Activated T-cell treated with anti-CD3 and anti-CD28 coated beads for 4 hours (primary cell): ENCODE measurements at places on chromosomes 13 and 19.

GRCh38 chr13:41696163-41697003, 239.0 kb downstream of the RGCC start:
- no peak for DNase-seq

- no peak for DNase-seq
These were observed 30.1 kb upstream of the FFAR2 start for GRCh38 chr19:35417713-35418534.

DNA sequence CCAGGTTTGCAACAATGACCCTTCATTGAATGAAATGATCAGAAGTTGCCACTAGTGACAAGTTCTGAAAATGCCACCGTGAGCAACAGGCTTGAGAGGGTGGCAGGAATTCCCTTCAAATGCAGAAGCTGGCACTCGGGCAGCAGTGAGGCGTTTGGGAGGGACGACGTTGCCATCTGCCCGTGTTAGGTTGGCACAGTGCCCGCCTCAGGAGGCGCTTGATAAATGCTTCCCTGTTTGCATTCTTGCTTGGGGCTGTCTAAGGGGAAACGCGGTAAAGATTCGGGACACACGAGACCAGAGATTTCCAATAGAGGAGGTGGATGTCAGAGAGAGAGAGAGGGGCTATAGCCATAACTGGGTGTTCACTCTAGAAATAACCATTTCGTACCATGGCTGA, 101.9 kb downstream of the TEX29 start:
- DNase-seq: no peak

DNA sequence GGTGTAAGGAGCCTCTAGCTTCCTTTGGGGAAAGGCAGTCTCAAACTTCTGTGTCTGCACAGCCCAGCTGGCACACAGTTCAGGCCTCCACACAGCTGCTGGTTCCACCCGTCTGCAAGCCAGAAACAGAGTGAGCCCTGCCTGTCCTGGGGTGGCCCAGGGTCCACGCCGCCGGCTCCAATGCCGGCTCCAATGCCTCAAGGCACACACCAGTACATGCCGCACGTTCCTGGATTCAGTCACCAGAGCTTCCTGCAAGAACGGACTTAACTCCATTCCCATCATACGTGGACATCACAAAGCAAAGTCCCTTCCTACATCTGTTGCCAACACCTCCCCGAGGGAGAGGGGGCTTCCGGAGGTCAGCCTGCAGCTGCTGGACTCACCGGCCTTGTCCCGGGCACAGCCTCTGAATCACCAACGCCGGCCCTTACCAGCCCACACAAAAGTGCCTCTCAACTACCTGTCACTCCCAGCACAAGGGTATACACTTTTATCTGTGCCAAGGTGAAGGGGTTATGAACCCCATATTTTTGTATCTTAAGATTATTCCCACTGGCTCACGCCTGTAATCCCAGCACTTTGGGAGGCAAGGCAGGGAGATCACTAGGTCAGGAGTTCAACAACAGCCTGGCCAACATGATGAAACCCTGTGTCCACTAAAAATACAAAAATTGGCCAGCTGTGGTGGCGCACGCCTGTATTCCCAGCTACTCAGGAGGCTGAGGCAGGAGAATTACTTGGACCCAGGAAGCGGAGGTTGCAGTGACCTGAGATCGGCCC, 8.5 kb downstream of the SH3GL1 start:
- DNase-seq: no peak

GRCh38 chr13:71867131-71867814, at the start of gene DACH1:
Gene DACH1 (minus strand): TSS chr13:71867204.
- DNase-seq: no peak
